Activated CD4-positive, alpha-beta T cell treated with anti-CD3 and anti-CD28 coated beads, Interleukin-2, amount 10 ng/mL, durations not matched to agents 7 days and 5 days (primary cell): ENCODE measurements at places on chromosomes 12 and 14.

DNA sequence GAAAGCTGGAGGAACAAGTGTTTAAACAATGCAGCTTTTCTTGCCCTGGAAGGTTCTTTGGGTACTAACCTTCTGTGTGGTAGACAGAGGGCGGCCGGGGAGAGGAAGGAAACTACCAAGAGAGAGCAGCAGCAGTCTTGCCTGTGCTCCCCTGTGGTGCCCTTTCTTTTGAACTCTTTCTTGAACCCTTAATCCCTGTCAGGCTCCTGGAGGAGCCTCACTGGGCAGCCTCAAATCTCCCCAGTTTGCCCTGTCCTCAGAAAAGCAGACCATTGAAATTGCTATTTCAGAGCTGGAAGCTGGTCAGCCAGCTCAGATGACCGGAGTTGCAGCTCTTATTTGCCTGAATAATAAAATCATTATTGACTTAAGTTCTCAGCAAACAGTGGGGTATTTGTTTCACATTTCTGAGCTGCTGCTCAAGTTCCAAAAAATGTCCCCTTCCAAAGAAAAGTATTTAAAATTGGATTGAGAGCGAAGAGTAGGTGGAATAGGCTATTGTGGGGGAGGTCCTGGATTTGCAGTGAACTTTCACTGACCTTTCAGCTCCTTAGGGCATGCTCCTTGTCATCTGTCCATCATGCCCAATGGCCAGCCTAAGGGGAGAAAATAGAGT is 42.1 kb upstream of the RNASE3 start:
- DNase-seq, result no peak

DNA sequence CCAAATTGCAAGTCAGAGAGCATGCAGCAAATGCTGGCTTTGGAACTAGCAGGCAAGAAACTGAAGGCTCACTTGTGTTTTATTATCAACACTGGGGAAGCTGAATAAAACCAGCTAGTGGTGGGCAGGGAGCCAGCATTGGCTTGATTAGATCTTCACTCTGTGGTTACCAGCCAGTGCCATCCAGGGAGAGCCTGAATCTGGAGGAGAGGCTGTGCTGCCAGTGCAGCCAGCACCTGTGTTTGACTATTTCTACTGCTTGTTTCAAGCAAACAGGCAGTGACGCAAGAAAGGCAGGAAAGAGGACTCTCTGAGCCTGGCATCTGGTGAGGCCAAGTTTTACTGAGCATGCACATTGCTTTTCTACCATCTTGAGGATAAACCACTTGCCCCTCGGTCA is 247.0 kb downstream of the PHLDA1 start:
- DNase-seq, result no peak

- no peak for DNase-seq
These were observed 29.1 kb downstream of the RFLNA start for GRCh38 chr12:124323771-124324530.

- no peak for DNase-seq
These were observed 3.1 kb downstream of the ARHGEF25 start for GRCh38 chr12:57614178-57614947.

DNA sequence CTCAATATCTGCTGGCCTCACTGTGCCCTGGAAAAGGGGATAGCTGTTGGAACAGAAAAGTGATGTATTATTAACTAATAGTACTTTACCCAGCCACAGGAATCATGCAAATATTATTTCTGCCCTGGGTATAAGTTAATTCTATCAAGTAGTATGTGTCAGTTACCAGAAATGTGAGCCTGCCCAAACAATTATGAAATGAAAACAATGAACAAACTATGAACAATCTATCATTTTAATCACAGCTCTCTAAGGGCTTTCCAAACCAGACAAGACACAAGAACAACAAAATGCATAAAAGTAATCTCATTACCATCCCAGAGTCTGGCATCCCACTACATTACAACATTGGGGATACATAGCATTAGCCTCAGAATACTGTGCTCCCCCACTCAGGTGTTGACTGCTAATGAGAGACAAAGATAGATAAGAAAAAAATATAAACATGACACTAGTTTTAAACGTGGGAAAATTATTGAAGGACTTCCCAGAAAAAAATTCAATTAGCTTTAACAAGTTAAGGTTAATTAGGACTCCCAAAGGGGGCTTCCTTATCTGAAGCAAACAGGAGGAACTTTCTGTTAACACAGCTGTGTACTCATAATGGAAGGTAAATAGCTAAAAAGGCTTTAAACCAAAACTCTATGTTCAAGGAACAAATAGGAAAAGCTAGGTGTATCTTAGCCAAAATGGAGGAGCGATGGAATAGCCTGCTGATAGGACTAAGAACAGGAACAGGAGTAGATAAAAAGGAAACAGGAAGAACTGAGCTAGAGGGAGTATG is 3.3 kb downstream of the DCAF5 start:
- DNase-seq, result no peak

- DNase-seq, result no peak
These were observed 127.1 kb downstream of the CAPZA3 start for GRCh38 chr12:18864900-18865561.

GRCh38 chr12:47378222-47378582 is 298.4 kb upstream of the AMIGO2 start:
- no peak for DNase-seq

DNA sequence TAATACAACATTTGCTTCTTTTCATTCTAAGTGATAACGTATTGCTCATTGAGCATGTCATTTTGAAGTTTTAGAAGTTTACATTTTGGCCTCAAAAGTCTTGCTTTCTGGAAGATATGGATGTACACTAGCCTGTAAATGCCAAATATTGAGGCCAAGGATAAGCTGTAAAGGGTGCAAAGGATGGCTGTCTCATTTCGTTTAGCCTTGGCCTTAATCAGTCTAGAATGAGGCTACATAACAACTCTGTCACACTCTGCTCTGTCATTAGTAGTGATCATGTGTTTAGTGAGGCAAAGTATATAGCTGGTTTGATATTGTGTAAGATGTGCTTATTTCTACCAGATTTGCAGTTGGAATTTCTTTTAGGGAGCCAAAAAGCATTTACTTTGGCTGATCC is 344.5 kb downstream of the TMTC2 start:
- no peak for DNase-seq

GRCh38 chr12:53076461-53076860 is 2.7 kb downstream of the SPRYD3 start:
- no peak for DNase-seq

DNA sequence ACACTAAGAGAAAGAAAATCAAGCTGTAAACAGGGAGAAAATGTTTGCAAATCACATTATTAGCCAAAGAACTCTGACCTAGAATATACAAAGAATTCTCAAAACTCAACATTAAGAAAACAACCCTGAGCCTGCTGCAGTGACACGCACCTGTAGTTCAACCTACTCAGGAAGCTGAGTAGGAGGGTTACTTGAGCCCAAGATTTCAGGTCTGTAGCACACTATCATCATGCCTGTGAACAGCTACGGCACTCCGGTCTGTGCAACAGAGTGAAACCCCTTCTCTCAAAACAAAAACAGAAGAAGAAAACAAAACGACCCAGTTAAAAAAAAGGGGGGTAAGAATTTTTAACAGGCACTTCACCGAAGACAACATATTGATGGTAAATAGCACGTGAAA is 20.8 kb downstream of the SAV1 start:
- DNase-seq, result no peak

- DNase-seq, result no peak
These were observed at the start of gene STRN3 for GRCh38 chr14:31026077-31026449. TSS of gene STRN3 (minus strand) at chr14:31026379. CDS start at chr14:31026185, 194 bp downstream.

GRCh38 chr14:28220391-28220790 is 546.2 kb upstream of the FOXG1 start:
- no peak for DNase-seq

DNA sequence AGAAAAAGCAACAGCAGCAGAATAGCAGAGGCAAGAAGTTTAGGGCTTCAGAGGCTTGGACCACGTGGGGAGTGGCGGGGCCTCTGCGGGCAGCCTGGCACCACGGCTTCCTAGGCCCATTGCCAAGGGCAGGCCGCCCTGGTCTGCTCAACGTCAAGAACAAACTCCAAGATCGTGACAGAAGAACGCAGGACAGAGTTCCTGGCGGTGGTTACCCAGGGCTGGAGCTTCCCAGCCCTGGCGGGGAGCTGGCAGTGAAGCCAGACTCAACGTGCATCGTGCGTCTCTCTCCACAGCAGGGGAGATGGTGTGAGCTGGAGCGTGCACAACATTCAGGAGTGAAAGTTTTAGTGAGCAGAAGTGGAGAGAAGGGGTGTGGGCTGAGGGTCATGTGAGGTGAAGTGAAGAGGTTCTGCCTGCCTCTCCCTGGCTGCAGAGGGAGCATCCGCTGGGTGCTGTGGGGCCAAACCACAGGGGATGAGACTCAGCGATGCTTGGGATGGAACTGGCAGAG is 13.9 kb upstream of the CACNA2D4 start:
- no peak for DNase-seq

DNA sequence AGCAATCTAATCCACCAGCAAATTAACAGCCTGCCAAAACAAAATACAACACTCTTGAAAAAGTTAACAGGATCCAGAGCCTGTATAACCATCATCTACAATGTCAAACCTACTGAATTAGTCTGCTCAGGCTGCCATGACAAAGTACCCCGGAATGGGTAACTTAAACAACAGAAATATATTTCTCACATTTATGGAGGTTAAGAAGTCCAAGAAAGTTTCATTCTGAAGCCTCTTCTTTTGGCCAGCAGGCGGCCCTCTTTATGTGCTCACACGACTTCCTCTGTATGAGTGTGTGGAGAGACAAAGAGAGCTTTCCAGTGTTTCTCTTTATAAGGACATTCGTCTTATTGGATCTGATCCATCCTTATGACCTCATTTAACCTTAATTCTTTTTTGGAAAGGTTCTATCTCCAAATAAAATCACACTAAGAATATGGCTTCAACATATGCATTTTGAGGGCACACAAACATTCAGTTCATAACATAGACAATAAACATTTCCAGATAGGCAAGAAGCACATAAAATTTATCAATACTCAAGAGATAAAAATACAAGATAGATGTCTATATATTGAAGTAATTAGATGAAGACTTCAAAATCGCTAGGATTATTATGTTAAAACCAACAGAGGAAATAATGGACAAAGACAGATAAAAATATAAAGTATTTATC is 5.9 kb upstream of the RERG start:
- peak; percentile 40 for DNase-seq

- DNase-seq, result no peak
These were observed 9.4 kb downstream of the DEGS2 start for GRCh38 chr14:100149851-100150611.

DNA sequence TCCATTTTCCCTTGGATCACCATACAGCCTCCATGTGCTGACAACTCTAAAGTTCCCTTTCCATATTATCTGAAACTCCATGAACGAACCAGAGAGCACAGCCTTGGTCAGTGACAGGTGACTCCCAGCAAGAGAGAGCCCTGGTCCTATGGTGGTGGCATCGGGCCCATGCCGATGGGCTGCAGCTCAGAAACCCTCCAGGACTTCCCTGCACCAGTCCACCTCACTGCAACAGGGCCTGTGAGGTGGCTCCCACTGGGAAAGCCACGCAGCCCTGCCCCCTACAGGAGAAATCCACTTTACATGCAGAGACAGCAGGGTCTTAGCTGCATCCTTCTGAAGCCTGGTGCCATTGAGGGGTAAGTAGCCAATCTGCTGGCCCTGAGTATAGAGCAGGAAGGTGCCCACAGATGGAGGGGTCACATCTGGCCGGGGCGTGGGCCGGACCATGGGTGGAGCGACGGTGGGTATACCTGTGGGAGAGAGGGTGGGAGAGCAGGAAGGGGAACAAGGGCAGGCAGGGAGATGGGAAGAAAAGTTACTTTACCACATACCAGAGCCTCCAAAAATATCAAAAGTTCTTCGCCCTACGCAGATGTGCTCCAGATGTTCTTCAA is 24.7 kb downstream of the RTRAF start:
- DNase-seq, result no peak

GRCh38 chr12:15584366-15585041 is 204.7 kb downstream of the EPS8 start:
- DNase-seq, result peak; percentile 62

DNA sequence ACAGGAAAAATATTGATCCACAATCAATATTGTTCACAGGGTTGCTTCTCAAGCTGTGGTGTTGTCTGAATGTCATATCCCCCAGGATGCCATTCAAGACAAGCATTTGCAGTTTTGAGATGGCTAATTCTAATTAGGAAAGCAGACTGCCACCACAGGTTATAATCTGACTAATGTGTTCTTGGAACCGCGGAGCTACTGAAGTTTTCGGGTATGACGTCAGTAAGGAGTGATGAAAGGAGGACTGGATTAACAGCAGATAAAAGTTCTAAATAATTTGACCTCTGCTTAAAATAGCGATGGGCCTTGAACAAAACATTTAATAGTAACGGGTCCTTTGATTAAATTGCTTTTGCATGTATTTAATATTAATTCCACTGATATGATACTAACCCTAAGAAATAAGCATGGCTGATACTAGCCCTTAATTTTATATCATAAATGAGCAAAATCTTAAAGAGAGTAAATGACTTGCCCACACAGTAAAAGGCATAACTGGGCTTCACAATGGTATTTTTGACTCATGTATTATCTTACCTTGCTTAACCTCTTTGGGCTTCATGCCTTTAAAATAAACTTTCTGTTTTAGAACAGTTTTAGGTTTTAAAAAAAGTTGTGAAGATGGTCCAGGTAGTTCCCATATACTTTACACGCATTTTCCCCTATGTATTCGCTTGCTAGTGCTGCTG is 50.3 kb downstream of the TSHR start:
- no peak for DNase-seq

GRCh38 chr14:100072783-100073346 is 7.6 kb downstream of the EVL start:
- DNase-seq, result peak; percentile 71

GRCh38 chr14:87690076-87690613 is 302.8 kb downstream of the GALC start:
- DNase-seq, result no peak

DNA sequence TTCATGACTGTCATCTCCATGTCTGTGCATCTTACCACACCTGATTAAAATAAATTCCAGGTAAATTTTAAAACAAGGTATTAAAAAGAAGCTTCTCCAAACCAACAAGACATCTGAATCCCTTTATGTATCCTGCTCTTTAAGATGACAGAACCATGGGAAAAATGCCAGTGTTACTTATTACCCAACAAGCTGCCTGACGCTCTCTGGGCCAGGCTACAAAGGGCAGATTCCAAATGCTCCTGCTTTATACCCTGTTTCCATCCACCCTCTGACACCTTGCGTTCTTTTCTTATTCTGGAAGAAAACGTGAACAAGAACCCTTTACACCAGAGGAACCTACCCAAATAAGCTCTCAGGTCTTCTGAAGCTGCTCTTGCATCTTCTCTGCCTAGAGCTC is 70.7 kb downstream of the SLC8A3 start:
- no peak for DNase-seq

- no peak for DNase-seq
These were observed 30.5 kb downstream of the PPP2R5C start for GRCh38 chr14:101791919-101792572.

DNA sequence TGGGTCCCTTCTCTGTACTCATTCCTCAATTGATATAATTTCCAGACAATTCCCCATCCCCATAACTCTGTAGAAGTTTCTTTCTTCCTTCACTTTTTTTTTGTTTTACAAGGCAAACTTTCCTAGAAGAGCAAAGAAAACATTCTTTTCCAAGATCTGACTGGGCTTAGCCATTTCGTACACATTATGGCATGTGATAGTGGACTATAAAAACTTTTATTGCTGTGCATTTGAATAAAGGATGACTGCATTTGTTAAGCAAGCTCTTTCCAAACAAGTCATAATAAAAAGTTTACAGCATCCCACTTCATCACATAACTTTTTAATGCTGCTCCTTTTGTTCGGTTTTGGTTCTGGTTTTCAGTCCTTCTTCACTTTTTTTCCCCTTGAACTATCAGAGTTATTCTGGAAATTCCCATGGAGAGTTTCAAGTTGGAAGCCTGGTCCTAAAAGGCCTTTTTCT is 231.0 kb upstream of the HMGA2 start:
- no peak for DNase-seq
